ENCODE measurements at places on chromosomes 16 and 17.

DNA sequence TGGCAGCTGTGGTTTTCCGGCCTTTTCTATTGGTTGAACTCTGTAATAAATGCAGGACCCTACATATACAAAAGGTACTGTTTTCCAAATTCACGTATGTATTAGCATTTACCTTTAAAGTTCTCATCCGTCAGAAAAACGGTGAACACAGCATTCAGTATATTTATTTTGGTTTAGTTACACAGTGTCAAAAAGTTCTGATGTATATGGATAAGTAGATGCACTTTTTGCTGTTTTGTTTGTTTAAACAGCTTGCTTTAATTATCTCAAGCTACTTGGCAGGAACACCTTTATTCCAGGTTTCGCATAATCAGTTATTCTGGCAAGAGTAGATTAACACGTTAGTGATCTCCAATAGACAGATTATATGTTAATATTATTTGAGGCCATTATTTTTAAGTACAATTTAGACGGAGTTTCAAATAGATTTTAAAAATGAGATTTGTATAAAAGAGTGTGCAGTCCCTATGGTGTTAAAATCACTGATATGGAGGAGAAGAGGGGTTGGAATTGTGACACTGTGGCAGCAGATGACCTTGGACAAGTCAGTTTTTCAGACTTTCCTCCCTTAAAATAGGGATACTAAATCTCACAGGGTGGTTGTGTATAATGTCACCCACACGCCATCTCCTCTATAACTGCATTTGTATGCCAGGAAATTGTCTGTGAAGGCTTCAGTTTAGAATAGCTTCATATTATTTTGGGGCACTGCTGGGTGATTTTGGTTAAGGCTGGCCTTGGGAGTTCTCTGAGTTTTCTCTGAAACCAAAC is 2.1 kb downstream of the HERPUD1 start:
- DNase-seq, result no peak

GRCh38 chr17:8611619-8612298 is 18.8 kb downstream of the MYH10 start:
- no peak for DNase-seq

DNA sequence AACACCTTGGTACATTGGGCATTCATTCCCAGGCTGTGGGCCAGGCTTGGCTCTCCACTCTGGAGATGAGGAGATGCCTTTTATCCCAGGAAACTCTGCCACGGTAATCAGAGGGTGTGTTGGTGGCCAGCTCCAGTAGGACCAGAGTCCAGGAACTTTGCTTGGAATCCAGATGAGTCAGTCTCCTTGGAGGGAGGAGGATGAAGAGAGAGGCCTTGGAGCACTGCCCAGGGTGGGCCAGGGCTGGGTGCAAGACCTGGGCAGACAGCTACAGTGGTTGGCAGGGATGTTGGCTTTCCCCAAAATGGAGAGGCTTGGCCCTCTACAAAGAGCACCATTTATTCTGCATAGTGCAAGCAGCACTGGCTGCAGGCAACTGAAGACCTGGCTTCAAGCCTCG is 209.0 kb downstream of the RGS9 start:
- DNase-seq, result no peak

GRCh38 chr16:2475413-2476344 is 752 bp downstream of the TBC1D24 start:
- no peak for DNase-seq

- DNase-seq, result no peak
Observed at GRCh38 chr16:58515871-58516767, 802 bp downstream of the SETD6 start.

DNA sequence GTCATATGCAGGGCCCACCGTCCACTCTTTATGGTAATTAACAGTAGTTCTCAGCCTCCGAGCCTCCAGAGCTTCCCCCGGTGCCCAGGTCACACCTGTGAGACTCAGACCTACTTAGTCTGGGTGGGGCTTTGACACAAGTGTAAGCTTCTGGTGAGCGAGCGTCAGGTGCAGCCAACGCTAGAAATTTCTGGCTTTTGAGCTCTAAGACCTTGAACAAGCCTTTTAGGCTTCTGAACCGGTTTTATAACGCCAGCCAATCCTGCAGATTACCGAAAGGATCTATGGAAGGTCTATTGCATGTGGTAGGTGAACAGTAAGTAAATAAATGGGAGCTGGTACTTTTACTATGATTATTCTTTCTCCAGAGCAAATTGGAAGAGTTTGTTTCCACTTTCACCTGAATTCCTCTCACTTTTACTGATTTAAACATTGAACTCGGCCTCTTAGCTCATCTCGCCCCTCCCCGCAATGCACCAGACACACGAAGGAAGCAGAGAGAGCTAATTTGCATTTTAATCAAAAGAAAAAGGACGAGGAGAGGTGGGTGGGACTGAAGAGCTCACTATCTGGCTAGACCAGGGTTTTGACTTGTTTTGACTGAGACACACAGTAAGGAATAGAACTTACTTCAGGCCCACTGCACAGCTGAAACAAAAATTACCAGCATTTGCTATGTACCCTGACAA is 47.1 kb downstream of the ABAT start:
- no peak for DNase-seq

- DNase-seq, result no peak
Observed at GRCh38 chr16:3051494-3051893, 5.1 kb downstream of the MMP25 start.

- DNase-seq, result no peak
Observed at GRCh38 chr17:28381141-28381825, 9.8 kb downstream of the SARM1 start.

DNA sequence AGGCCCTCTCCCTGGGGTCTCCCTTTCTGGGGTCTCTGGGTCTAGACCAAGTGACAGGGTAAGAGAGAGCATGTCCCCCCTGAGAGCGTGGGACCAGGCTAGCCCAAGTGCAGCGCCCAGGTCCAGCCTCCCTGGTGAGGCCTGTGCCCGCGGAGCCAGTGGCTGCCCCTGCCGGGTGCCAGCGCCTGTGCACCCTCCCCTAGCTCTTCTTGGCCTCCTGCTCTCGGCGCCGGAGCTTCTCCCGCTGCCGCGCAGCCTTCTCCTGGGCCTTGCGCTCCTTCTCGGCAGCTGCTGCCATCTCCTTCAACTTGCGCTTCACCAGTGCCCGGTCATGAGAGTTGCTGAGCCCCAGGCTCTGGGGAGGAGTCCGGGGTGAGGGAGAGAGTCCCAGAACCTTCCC is 17.3 kb downstream of the SAMD14 start:
- no peak for DNase-seq

DNA sequence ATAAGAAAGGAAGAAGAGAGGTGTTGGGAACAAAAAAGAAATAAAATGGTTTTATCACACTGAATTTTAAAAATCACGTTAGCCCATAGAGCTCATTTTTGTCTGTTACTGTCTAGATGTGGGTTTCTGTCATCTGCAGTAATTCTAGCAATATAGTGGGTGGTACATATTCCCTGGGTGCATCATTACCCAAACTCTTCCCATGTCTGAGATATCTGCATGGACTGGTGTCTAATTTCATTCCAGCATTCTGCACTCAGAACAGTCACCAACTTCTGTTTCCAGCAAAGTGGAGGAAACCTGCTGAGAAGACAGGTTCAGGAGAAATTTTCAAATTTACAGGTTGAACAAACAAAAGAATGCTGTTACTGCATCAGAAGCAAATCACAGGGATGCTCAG is 263.8 kb downstream of the CDH11 start:
- no peak for DNase-seq

DNA sequence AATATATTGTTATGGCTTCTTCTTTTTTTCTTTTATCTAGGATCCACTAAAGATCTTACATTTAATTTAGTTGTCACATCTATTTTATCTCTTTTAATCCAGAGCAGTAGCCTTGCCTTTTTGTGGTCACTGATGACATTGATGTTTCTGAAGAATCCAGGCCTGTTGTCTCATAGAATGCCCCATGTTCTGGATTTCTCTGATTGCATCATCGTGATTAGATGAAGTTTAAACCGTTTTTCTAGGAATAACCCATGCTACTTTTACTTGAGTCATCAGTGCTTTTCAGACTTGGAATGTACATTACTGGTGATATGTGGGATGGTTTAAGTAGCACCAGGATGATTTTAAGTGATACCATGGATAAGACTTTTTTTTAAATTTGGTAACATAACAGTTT is 106.4 kb upstream of the CES5A start:
- DNase-seq, result no peak

- DNase-seq, result no peak
Observed at GRCh38 chr17:29032013-29032856, 10.7 kb upstream of the PIPOX start.

- DNase-seq, result no peak
Observed at GRCh38 chr17:3865176-3865575, 19.1 kb upstream of the NCBP3 start.

DNA sequence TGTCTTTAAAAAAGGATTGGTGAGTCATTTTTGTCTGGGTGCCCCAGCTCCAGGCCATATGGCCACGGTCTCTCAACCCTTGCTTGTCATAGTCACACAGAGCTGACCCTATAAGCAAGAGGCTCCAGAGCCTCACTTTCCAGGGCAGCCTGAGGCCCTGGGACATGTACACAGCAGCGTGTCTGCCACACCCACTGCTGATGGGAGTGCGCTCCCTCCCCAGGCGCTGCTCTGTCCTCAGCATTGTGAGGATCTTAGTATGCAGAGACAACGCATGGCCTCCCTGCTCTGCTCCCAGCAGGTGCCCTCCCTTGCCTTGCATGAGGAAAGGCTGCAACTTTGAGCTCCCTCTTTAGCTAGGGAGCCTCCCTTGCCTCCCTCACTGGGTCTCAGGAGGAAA is 80.8 kb upstream of the CRHR1 start:
- DNase-seq, result no peak

GRCh38 chr16:11452746-11453389 is 107.6 kb downstream of the RMI2 start:
- DNase-seq, result no peak

- DNase-seq, result no peak
Observed at GRCh38 chr16:73275024-73275423, 227.1 kb upstream of the ZFHX3 start.

- no peak for DNase-seq
Observed at GRCh38 chr16:89584768-89585549, 9.4 kb downstream of the CPNE7 start.

DNA sequence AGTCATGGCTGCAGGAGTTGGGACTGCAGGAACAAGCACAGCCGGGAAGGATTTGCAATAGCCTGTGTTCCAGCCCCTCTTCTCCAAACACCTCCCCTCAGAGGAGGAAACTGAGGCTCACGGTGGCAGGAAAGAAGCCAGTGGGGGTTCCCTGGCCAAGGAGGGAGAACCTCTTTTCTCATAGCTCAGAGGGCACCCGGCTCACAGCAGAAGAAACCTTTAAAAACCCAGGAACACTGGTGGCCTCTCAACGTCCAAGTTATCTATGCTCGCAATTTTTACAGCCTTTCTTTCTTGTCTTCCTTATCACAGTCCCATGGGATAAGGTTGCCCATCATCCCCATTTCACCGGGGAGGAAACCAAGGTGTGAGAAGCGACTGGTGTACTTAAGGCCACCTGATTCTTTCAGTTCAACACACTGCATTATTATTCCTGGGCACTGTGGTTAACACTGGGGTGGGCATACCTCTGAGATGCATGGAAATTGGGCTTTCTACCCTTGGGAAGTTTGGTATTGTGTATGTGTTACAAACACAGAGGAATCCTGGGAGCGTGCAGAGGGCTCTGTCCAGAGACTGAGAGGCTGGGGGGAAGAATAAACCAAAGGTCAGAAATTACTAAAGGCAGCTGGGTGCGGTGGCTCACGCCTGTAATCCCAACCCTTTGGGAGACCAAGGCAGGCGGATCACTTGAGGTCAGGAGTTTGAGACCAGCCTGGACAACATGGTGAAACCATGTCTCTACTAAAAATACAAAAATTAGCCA is 791 bp upstream of the ZNF629 start:
- DNase-seq, result no peak

GRCh38 chr17:60461584-60461983 is 39.3 kb downstream of the CHCT1 start:
- DNase-seq, result no peak

DNA sequence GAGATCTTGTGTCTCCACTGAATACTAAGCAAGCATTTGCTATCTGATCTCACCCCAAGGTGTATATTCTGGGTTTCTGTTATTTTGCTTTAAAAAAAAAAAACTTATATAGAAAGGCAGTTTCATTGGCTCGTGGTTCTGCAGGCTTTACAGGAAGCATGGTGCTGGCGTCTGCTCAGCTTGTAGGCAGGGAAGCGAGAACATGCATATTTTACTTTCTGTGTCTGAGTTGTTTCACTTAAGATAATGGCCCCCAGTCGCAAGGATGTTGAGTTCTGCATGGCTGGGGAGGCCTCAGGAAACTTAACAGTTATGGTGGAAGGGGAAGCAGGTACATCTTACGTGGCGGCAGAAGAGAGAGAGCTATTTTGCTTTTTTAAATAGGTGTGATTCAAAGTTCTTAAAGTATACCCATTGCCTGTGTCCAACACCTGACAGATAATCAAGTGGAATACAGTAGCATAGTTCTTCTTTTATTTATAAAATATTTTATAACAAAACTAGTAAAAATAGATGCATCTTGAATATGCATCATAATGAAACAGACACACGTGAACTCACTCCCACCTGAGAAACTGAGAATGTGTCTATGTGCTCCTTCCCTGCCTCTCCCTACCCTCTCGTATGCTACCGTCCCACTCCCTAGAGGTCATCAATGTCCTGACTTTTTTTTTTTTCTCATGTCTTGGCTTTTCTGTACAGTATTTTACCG is 15.4 kb upstream of the ARHGAP17 start:
- DNase-seq, result no peak

DNA sequence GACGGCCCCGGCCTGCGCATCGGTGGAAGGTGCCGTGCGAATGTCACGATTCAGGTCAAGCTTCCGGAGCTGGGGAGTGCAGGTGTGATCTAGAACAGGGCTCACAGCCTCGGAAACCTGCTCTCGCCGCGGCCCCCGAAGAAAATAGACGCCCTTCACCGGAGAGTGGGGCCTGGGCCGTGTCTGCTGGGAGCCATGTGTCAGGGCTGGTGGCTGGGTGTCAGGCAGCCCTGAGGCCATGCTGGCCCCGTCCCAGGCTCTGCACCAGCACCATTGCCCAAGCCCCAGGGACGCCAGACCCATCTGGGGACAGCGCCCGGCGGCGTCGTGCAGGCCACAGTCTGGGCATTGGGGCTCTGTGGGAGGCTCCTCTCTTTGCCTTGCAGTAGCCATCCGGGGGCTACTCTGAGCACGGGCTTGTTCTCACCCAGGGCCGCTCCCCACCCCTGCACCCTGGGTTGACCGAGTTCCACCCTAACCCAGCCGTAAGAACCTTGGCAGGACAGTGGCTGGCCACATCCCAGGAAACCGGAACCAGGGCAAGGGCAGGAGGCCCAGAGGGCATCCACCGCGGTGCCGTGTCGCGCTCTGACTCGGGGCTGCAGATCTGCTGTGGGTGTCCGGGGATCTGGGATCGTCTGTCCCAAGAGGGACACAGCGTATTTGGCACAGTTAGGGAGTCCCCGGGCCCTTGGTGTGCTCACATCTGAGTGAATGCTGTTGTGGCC is 5.3 kb upstream of the NUDT16L1 start:
- DNase-seq, result no peak

DNA sequence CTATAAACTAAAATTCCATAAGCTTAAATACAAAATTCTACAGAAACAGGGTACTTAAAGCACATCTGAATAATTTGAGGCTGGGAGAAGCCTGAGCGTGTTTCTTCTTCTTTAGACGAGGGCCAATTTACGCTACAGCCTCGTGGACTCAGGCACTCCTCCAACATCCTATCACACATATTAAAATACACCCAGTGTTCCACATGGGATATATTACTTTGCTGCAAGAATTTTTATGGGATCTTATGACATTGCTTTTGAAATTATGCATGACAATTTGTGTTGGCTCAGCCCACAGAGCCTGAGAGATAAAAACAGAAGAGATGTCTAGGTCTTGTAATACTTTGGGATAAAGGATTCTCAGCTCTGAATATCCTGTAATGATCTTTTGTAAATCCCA is 3.5 kb upstream of the TANGO6 start:
- no peak for DNase-seq

- DNase-seq, result no peak
Observed at GRCh38 chr17:36808180-36808661, 129.1 kb upstream of the LHX1 start.

Measured in HCT116 (cell line).